ENCODE measurements at places on chromosomes 13 and 19.

DNA sequence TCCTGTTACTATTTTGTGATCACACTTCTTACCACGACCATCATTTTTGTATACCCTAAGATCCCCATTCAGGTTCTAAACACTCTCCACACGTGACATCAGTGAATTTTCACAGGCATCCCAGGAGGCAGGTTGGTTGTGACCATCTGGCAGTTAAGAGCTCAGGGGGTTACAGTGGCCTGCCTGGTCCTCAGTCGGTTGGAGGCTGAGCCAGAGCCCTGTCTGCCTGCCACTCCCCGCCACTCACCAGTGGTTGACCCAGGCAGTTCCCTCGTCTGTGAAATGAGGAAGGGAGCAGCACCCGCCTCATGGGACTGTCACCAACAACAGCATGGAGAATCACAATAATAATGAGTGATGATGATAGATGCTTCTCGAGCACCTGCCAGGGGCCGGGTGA is 36.4 kb upstream of the EHD2 start:
- no peak for DNase-seq

DNA sequence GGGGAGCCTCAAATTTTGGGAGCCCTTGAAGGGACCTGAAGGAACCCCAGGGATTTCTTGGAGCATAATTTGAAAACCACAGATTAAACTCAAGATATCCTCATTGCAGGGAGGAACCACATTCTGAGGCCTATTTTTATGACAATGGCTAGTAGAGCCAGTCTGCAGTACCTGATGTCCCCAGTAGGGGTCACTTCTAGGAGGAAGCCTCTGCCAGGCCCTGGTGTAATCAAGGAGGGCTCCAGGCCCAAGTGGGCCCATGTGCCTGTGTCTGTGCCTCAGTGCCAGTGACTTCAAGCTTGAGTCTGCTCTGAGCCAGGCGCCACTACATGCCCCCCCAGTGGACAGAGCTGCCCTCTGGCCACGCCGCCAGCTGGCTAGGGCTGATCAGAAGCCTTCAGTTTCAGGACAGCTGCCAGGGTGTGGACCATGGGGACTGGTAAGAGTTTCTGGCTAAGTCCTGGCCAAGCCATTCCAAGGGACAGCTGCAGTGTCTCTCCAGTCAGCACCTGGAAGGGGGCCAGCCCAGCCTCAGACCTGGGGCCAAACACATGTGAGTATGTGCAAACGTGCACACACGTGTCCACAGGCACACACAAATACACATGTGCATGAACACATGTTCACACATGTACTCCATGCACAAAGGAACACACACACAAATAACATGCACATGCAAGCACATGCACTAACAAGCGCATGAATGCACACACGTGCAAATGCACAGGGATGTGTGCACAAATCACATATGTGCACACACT is 20.5 kb upstream of the SLC7A10 start:
- no peak for DNase-seq

GRCh38 chr13:59774491-59774971 is 389.2 kb downstream of the DIAPH3 start:
- DNase-seq: no peak

GRCh38 chr19:43848821-43849220 is 21.7 kb downstream of the ZNF283 start:
- DNase-seq: no peak

- peak; percentile 16 for DNase-seq
Observed at GRCh38 chr13:46614582-46614981, 61.6 kb downstream of the LRCH1 start.

DNA sequence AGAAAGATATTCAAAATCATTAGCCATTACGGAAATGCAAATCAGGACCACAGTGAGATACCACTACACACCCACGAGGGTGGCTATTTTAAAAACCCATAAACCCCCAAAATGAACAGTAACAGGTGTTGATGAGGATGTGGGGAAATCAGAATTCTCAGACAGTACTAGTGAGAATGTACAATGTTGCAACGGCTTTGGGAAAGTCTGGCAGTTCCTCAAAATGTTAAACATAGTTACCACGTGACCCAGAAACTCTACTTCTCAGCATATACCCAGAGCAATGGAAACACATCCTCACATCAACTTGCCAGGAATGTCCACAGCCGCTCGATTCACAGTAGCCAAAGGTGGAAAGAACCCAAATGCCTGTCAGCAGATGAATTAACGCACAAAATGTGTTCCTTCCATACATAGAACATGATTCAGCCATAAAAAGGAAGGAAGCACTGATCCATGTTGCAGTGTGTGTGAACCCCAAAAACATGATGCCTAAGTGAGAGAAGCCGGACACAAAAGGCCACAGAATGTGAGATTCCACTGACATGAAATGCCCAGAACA is 7.0 kb downstream of the PLVAP start:
- DNase-seq: no peak

GRCh38 chr13:18944501-18945068 is 237.0 kb downstream of the TUBA3C start:
- DNase-seq: no peak

- DNase-seq: no peak
Observed at GRCh38 chr19:29559743-29560142, 33.9 kb downstream of the VSTM2B start.

- DNase-seq: no peak
Observed at GRCh38 chr13:113804703-113805430, 45.8 kb downstream of the TMEM255B start.

GRCh38 chr19:42024622-42025111 is 30.6 kb upstream of the ATP1A3 start:
- DNase-seq: no peak

DNA sequence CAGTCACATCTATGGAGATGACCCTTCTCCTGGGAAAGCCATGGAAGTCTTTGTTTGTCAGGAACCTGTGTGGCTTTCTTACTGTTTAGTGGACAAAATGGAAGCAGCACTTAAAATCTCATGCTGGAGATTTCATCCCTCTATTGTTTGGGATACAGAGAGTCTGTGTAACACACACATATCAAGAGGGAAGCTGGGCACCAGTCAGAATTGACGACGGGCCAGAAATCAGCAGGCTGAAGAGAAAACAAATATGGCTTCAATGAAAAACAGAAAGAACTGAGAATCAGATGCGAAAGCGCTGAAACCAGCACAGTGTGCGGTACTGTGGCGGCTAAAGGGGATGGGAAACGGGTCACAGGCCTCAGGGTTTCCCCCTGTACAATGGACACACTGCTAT is 72.2 kb upstream of the WASF3 start:
- no peak for DNase-seq

DNA sequence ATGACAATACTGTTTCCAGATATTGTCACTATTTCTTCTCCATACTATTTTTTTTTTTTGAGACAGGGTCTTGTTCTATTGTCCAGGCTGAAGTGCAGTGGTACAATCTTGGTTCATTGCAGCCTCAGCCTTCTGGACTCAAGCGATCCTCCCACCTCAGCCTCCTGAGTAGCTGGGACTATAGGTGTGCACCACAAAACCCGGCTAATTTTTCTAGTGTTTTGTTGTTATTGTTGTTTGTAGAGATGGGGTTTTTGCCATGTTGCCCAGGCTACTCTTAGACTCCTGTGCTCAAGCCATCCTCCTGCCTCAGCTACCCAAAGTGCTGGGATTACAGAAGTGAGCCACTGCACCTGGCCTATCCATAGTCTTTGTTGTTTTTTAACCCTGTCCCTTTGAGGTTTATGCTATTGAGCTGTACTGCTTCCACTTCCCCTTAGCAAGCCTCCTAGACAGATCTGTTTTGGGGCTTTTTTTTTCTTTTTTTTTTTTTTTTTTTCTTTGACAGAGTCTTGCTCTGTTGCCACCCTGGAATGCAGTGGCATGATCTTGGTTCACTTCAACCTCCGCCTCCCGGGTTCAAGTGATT is 27.6 kb upstream of the MAP3K10 start:
- no peak for DNase-seq

- no peak for DNase-seq
Observed at GRCh38 chr19:18860725-18861124, 29.0 kb downstream of the UPF1 start.

DNA sequence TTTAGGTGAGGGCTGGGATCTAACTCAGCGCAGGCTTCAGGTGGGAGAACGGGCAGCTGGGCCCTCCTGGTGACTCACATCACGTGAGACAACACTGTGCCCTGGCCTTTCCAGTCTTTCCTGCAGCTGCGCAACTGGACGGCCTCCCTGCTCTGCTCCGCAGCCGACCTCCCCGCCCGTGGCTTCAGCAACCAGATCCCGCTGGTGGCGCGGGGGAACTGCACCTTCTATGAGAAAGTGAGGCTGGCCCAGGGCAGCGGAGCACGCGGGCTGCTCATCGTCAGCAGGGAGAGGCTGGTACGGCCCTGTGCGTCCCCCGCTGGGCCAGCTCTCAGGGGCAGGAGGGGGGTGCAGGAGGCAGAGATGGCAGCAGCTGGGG is 8.8 kb downstream of the SPPL2B start:
- DNase-seq: no peak

DNA sequence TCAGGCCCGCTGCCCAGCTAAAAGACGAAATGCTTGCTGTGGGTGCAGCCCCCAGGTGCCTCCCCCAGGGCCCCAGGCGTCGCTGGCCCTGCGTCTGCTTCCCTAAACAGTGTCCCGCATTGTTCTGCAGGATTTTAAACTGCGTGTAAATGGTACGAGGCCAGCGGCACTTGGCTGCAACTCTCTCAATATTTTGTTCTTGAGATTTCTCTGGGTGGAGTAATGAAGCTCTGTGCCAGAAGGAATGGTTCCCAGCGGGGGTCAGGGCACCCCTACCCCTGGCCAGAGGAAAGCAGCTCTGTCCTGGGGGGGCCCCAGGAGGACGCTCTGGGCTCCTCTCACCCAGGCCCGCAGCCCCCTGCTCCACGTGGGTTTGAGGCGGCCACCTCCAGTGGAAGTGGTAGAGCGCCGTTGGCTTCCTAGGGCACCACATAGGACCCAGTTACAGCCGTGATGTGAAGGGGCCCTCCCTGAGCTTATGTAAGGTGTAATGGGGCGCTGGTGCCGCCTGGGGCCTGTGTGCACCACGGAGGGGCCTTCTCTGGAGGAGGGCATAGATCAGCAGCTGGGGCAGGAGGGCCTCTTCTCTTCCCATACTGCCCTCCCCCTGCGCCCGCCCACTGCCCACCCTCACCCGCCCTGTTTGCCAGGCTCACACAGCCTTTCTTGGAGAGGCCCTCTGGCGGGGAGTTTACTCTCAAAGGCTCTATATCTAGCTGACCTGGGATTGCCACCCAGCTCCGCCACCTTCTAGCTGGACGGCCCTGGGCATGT is 19.8 kb downstream of the PAK4 start:
- no peak for DNase-seq

DNA sequence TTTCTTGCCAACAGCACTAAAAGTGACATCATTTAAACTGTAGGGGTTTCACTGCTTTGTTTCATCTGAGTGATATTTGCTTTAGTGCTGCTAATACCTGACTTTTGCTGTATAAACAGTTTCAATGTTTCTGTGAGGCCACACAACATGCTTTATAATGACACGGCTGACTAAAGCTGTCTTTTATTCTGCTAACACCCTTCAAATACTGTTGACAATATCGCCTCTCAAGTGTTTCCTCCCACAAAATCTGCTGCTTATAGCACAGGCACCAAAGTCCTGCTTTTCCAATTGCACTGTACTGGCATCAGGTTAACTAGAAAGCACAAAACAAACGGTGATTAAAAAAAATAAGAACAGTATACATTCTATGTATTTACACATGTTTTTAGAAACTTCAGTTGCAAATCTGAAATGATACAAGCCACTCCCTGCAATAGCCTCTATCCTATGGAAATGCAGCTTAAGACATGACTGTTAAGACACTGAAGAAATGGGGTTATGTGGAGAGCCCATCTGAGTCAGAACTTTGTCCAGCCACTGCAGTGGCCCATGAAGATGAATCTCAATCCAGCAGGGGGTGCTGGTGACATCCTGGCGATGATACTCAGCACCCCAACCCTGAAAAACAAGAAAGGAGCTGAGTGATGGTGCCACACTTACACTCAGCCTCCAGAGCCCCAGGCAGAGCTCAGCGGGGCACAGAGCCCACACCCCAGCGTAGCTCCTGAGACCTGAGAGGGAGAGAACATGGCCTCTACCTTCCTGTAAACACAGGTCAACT is 29.4 kb downstream of the RFXAP start:
- peak; percentile 90 for DNase-seq

DNA sequence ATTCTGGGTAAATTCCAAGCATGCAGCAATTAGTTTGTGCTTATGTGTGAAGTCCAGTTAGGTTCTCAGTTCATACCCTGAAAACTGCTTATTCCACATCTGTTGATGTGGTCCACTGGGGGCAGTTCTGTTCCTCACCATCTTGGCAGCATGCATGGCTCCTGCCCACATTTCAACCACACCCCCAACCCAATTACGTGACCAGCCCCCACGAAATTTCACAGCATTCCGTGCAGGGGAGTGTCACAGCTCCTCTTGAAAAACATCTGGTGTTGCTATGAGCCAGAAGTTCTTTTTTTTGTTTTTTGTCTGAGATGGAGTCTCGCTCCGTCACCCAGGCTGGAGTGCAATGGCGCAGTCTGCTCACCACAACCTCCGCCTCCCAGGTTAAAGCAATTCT is 9.1 kb upstream of the ERVK3-1 start:
- no peak for DNase-seq

- DNase-seq: no peak
Observed at GRCh38 chr19:49084206-49085019, 838 bp upstream of the SNRNP70 start.

- no peak for DNase-seq
Observed at GRCh38 chr13:43095771-43096719, 72.7 kb downstream of the DNAJC15 start.

- no peak for DNase-seq
Observed at GRCh38 chr13:93848247-93848646, 621.6 kb downstream of the GPC6 start.

- no peak for DNase-seq
Observed at GRCh38 chr13:46339035-46339666, 47.9 kb downstream of the RUBCNL start.

- no peak for DNase-seq
Observed at GRCh38 chr19:51901860-51902259, 3.0 kb downstream of the ZNF649 start.

GRCh38 chr13:64471916-64472315 is 2758.2 kb downstream of the PCDH9 start:
- DNase-seq: peak; percentile 25

GRCh38 chr19:17294051-17294891 is 9.0 kb downstream of the ABHD8 start:
- DNase-seq: no peak

DNA sequence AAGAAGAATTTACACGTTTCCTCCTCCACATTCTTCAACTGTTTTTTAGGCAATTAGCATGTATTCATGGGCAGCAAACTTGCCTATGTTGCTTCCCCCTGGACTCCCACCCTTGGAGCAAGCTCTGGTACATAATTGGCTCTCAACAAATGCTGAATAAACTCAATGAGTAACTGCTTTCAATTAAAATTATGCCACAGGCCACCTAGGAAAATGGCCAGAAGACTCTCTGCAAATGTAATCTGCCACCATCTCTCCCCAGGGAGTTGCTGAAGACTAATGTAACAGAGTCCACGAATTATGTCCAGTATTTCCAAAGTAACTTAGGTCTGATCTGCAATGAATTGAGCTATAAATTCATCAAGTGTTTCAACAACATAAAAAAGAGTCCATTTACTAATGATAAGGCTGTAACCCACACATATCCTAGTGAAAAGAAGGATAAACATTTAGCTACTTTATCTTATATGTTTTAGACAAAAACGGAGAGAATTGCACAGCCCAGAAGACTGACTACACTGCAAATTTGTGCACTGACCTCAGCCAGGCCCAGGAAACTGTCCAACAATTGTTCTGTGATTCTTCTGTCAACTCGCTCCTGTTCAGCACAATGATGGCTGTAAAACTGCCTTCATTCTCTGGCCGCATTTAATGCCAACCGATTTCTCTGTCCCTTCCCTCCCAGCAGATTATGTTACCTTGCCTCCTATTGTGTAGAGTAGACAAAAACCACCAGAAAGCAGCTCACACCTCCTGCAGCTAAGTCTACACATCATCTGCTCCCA is 808.6 kb upstream of the ARGLU1 start:
- peak; percentile 86 for DNase-seq

All from DMS153 (cell line).